ENCODE measurements at places on chromosomes 2 and 18.
A peak's percentile ranks its signal among the peaks of the same experiment; 100 is the strongest.

DNA sequence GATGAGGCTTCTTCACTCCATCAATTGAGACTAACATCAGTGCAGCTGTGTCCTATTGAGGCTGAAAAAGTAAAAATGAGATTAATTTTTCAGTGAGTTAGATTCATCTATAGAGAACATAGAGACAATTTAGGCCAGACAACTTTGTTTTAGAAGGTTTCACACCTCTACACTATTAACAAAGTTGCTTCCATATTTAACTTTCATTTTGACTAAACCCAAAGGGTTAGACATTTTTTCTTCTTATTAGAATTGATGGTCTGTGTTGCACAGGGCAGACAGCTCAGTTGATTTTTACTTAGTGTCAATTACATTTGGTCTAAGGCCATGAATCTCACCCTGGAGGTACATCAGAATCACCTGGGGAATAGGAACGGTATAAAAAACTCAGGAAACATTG is 130.2 kb upstream of the NXPH2 start:
- no peak for DNase-seq

GRCh38 chr2:68018727-68019126 is 44.1 kb downstream of the C1D start:
- DNase-seq = no peak

DNA sequence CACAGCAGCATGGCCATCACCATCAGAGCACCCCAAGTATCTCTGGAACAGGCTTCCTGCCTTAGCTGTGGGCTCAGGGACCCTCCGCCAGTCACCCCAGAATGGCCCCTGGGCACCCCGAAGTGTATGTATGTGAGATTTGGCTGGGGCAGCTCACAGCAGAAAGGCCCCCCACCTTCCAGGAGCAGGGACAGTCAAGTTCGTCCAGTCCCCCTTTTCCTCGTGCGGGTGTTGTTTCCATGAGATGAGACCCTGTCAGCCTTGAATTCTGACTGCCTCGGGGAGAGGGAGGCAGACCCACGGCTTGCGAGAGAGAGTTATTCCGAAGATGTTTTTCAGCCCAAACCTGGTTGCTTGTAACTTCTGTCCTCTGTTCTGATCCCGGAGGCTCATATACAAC is 290.9 kb upstream of the HDAC4 start:
- DNase-seq = no peak

GRCh38 chr2:68692511-68692910 is 42.1 kb upstream of the ARHGAP25 start:
- no peak for DNase-seq

DNA sequence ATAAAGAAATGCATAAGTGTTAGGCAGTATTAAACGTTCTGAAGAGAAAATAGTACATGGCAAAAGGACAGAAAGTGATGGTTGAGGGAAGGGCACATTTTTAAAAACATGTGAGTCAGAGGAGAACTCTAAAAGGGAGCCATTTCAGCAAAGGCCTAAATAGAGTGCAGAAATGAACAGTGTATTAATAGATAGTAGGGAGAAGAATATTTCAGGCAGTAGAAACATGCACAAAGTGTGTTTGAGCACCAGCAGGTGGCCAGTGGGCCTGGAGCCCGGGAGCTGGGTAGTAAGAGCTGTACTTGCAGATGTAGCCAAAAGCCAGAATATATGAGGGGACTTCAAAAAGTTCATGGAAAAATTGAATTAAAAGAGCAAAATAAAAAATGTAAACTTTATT is 288.1 kb upstream of the FIGN start:
- DNase-seq = no peak

DNA sequence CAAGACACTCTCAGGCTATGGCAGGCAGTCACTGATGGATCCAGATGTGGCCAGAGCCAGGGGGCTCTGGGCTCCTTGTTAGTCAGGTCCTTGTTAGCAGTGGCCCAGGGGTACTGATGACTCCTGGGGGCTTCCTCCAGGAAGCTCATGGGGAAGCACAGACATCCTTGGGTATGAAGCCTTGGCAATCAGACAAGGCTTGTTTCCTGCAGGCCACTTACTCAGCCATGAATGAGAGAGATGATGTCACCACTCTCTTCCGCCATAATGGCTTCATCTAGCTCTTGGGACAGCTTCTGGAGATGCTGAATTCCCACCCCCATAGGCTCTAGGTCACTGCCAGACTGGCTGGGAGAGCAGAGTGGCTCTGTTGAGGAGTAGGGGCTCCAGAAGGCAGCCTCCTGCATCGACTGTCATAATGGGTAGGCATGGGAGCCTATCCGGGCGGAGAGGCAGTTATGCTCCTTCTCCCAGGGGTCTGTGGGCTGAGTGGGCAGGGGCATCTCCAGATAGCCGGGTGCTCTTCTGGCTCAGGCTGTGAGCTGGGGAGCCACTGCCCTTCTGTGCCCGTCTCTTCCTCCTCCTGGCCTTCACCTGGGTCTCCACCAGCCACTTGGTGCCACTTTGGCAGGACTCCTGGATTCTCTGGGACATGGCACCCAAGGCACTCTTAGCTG is 40.2 kb upstream of the BMPR2 start:
- DNase-seq = peak; percentile 50

DNA sequence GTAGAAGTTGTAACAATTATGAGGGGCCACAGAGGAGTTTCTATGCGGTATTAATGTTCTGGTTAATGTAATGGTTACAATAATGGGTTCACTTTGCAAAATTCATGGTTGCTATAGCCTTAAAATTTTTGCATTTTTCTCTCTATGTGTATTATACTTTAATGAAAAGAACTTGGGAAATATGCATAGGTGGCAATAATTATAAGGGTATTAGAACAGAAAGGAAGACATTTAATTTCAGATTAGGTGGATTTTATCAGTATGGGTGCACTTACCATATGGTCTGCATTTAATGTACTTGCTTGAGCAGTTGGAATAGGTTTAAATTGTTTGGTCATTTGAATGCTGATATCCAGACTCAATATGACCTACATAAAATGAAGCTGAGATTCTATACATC is 161.6 kb upstream of the TACR1 start:
- DNase-seq = no peak

DNA sequence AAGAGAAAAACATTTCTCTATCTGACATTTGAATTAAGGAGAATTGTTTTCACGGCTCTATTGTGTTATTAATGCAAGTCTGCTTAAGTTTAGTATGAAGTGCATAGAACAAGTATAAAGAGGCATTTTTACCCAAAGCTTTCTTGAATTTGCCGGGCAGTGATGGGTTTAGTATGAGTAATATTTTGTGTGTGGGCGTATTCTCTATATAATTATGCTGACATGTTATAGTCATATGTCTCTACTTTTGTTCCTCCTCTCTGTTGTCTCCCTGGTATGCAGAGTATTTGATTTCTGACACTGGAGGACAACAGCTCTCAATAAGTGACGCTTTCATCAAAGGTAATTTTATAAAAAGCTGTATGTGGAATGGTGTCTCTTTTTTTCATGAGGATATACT is 45.9 kb downstream of the PIKFYVE start:
- no peak for DNase-seq

DNA sequence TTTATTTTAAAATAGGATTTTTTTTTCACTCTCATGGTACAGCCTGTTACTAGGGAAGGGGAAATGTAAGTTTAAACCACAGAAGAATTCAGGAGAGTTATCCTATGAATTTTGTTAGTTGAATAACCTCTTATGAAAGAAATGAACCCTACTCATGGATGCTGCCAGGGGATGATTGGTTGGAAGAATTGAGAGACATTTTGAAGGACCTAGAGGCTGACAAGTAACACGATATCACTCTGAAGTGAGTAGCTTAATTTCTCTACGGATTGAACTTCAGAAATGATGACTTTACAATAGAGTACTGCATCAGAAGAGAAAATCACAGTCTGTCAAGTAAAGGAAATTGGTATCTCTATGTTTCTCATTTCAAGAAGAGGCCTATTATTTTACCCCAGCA is 1346.2 kb downstream of the SUCLG1 start:
- no peak for DNase-seq

GRCh38 chr2:110991911-110992310 is 128.8 kb upstream of the BCL2L11 start:
- DNase-seq = no peak

GRCh38 chr2:111121828-111122630 is 1.3 kb downstream of the BCL2L11 start:
- DNase-seq = peak; percentile 94

- no peak for DNase-seq
Measured at GRCh38 chr2:202009581-202009980, 24.1 kb upstream of the FZD7 start.

DNA sequence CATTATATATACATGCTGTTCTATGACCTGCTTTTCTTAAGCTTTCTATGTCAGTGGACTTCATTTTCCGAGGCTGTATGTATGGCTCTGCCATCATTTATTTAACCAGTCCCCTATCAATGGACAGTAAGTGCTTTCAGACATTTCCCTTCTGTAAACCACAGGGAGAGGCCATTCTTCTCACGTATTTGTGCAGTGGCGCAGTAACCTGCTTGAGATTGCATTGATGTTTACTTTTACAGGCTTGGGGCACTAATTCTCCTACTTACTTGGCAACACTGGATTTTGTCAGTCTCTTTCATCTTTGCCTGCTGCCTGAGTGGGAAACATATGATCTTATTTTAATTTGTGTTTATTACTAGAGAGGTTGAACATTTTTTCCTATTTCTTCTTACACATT is 52.1 kb downstream of the BOLA3 start:
- DNase-seq = no peak

GRCh38 chr2:134190807-134191203 is 63.1 kb upstream of the MGAT5 start:
- DNase-seq = no peak

DNA sequence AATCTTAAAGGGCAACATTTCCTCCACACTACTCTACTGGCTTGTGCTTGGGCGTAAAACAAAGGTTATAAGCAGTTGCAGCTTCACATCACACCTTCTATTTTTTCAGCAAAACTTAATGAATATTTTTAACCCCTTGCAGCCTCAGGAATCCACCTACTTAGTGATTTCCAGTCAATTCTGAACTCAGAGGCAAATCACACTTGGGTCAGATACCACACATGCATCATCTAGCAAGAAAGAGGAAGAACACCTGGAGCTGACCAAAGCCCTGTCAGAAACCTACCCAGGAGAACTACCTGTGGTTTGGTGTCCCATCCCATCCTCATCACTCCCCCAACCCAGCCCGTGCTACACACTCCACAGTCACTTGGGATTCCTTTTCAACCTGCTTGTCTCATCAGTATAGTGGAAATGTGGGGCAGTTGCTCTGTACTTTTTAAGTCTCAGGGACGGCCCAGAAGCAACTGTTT is 25.5 kb downstream of the PIAS2 start:
- DNase-seq = no peak

- peak; percentile 56 for DNase-seq
Measured at GRCh38 chr2:38771632-38772031, 6.4 kb upstream of the GEMIN6 start.

- DNase-seq = no peak
Measured at GRCh38 chr18:8938817-8939216, 163.7 kb upstream of the NDUFV2 start.

GRCh38 chr2:208984376-208985090 is 439.3 kb upstream of the MAP2 start:
- no peak for DNase-seq

DNA sequence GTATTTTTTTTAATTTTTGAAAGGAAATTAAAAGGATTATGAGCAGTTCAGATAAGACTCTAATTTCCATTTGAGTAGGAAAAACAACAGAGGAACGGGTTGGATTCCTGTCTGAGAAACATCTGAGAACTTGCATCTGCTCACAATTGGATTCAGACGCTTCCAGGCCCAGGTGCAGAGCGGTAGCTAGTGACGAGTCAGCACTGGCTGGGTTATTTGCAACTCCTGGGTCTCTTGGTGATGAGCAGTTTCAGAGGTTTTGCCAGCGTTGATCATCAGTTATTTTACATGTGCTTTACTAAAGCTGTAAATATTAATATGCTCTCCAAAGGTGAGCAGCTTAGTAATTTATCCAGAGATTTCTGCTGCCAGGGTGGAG is 39.1 kb upstream of the B3GNT7 start:
- no peak for DNase-seq

GRCh38 chr2:29570539-29570938 is 350.8 kb downstream of the ALK start:
- no peak for DNase-seq

GRCh38 chr2:212109792-212110680 is 428.6 kb downstream of the ERBB4 start:
- no peak for DNase-seq

- no peak for DNase-seq
Measured at GRCh38 chr2:35803126-35803525, 552.5 kb upstream of the CRIM1 start.

- DNase-seq = peak; percentile 77
Measured at GRCh38 chr2:222708274-222708710, 36.8 kb downstream of the MOGAT1 start.

GRCh38 chr2:172270278-172271079 is 156.9 kb upstream of the ITGA6 start:
- no peak for DNase-seq

DNA sequence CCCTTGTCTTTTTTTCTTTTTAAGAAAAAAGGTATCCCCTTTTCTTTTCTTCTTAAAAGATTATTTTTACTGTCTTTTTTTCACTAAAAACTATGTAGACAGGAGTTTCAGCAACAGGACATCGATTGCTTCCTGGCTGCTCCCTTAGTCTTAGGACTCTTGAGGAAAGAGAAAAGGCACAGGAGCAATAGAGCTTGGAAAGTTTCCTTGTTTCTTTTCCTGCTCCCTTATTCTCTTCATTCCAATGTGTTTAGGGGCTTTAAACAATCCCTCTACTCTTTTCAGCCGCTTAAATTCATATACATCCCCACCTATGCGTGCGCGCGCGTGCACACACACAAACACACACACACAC is 225.9 kb upstream of the FBXO11 start:
- no peak for DNase-seq

DNA sequence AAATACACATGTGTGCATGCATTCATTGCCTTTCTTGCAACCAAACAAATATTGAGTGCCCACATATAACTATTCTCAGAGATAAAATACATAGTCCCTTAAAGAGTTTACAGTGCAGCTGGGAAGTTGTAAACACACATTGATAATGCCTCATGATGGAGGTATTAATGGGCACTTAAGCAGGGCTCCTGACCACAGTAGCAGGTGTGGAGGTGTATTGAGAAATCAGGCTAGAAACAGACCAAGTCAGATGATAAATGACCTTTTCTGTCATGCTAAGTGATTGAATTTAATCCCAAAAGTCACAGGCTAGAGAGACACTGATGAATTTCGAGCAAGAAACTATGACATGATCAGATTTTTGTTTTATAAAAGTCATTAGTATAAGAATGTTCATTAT is 157.7 kb downstream of the ZNF385B start:
- DNase-seq = no peak

GRCh38 chr18:27073404-27073830 is 111.7 kb downstream of the CHST9 start:
- no peak for DNase-seq

GRCh38 chr18:11251229-11251890 is 102.0 kb upstream of the PIEZO2 start:
- no peak for DNase-seq

- DNase-seq = peak; percentile 62
Measured at GRCh38 chr2:134727385-134727784, 8.6 kb upstream of the TMEM163 start.

Data from Daoy (cell line).